ENCODE measurements at places on chromosomes 11 and 22.
A peak's percentile ranks its signal among the peaks of the same experiment; 100 is the strongest.

DNA sequence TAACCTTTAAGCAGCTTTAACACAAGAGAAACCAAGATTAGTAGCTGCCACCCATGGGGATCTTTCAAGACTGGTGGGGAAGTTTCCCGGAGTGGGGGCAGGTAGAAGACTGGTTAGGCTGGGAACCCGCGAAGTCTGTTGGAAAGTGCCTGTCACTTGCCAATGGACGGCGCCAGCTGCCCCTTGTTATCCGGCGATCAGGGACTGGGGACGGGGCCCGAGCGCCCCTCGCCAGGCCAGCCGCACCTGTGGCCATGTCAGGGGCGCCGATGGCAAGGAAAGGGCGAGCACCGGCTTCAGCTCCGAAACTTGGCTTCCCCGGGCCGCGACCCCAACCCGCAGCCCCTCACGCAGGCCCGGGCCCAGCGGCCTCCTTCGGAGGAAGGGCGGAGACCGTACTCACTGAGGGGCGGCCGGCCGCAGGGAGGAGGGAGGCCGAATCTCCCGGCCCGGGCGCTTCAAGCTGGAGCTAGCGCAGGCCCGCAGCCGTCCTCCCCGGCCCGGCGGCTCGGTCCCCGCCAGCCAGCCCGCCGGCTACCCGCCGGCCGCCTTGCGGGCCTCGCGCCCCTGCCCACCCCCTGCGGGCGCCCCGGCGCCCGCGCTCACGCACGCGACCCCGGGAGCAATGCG, 539 bp downstream of the EIF4ENIF1 start:
- DNase-seq, result peak; percentile 6

- DNase-seq, result no peak
These were observed 9.4 kb downstream of the C11orf91 start for GRCh38 chr11:33691066-33691864.

DNA sequence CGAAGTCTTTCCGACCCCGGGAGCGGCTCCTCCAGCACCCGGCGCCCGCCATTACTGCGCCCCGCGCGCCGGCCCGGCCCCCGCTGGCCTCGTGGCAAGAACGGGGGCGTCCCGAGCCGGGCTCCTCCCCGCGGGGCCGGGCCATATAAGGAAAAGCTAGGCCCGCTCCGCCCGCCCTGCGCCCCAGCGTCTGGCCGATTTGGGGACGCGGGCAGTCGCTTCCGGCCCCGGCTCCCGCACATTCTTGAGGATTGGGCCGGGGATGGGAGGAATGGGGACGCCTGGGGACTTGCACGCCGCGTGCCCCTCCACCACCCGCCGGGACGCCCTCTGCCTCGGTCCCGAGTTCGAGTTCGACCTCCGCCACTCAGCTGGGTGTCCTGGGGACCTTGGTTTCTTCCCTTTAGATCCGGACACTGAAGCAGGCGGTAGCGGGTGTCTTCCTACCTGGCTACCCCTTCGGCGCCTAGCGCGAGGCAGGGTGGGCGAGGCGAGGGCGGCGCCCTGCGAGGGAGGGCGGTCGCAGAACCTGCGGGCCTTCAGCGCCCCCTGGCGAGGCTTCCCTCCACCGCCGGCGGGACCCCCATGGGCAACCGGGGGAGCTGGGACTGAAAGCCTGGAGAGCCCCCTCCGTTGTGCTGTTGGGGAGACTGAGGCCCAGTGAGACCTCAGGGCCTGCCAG, 3.8 kb downstream of the SMTN start:
- peak; percentile 69 for DNase-seq

GRCh38 chr11:43145653-43146052, 166.1 kb upstream of the API5 start:
- no peak for DNase-seq

DNA sequence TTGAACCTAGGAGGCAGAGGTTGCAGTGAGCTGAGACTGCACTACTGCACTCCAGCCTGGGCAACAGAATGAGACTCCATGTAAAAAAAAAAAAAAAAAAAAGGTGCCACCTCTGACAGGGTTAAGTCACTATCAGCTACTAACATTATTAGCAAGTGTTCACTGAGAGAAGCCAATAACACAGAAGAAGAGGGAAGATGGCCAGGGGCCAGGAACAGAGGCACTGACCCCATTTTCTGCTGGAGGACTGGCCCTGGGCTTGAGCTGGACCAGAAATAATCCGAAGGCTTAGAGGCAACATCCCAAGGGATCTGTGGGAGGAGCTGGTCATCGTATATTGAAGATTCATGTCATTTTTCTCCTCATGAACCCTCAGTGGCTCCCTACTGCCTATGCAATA, 5.0 kb downstream of the SLC5A1 start:
- DNase-seq, result no peak

GRCh38 chr11:257766-258493, 20.3 kb upstream of the NLRP6 start:
- no peak for DNase-seq

DNA sequence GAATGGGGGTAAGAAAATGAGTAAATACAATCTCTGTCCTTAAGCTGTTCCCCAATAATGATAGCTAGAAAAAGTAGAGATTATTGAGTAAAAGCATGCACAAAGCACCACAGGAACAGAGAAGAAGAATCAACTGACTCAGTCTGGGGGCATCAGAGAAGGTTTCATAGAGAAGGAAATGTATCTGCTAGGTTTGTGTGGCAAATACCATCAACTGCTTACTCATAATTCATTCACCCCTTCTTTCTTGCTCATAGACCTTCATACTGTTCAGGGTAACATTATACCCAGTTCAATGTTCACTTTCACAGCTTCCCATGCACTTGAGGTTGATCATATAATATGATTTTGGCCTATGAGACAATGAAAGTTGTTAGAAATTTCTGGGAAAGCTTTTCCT, 85.2 kb upstream of the SCUBE2 start:
- DNase-seq, result no peak

DNA sequence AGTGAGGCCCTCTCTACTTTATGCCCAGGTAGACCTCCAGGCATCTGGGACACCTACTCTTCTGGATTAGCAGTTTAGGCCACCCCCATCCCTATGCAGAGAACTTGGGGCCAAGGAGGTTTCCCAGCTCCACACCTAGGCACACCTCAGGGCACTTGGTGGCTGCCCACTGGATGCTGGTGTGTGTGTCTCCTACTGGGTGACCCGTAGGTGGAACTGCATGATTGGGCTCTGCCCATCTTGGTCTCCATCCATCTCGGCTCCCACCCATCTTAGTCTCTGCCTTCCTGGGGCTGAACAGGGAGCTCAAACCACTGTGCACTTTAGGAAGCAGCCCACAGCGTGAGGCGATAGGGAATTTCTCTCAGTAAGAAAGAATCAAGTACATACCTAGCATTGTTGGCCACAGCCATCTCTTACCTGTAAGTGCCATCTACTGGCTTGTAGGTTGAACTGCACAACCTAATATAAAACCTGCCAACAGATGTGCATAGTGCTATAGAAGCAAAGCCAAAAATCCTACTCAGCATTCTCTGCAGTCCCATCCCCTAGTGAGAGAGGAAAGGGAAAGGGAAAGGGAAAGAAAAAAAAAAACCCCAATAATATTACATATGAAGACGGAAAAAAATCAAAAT, 61.6 kb upstream of the PTPN5 start:
- no peak for DNase-seq

DNA sequence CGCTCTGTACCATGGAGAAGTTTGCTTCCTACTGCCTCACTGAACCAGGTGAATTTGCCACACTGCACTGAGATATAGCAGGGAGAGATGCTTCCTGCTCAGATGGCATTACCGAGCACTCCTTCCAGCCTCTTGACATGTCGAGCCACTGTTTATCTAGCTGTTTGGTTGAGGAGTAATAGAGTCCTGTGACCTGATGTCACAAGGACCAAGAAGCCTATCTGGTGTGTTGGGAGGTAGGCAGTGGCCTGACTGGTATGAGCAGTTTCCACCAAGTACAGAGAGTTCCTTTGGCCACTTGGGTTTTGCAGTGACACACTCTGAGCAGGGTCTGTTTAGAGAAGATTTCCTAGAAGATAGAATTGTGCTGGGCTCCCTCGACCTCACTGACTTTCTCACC, 5.2 kb downstream of the ACAD8 start:
- DNase-seq, result no peak

DNA sequence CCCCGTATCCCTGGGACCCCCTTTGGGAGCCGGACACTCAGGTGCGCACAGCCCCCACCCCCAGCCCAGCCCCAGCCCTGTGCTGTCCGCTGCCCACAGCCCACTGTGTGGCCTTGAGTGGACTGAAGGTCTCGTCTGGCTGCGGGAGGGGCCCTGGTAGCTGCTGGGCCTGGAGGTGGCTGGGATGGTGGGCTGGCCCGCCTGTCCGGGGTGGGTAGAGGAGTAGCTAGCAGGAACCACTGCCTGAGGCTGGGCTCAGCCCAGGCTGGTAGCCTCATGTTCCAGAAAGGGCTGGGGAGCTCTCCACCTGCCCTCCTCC, 4.6 kb upstream of the MUC6 start:
- no peak for DNase-seq

GRCh38 chr11:86181379-86181778, 63.2 kb upstream of the EED start:
- DNase-seq, result no peak

- DNase-seq, result no peak
These were observed 1.5 kb downstream of the BCR start for GRCh38 chr22:23181721-23182308.

DNA sequence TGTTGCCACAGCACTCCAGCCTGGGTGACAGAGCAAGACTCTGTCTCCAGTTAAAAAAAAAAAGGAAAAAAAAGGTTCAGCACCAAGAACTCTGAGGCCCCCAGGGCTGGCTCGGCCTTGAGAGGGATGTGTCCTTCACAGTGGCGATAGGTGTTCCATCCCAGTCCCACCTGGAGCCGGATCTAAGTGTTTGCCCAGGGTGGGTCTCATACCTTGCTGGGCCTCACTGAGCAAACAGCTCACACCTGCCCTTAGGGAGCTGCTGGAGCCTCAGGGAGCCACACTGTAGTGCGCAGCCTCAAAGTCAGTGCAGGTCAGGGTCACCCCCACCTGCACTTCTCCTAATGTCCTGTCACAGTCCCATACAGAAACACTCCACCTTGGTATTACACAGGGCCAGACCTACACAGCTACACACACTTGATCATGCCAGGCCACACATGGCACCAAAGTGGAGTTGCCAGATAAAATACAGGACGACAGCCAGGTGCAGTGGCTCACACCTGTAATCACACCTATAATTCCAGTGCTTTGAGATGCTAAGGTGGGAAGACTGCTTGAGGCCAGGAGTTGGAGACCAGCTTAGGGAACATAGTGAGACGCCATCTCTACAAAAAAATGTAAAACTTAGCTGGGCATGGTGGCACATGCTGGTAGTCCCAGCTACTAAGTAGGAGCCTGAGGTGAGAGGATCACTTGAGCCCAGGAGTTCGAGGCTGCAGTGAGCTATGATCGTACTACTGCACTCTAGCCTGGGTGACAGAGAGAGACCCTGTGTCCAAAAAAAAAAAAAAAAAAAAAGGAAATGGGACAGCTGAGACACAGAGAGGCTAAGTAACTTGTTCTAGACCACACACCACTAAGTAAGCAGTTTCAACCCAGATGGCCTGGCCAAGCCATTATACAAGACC, 7.3 kb downstream of the STARD10 start:
- no peak for DNase-seq

DNA sequence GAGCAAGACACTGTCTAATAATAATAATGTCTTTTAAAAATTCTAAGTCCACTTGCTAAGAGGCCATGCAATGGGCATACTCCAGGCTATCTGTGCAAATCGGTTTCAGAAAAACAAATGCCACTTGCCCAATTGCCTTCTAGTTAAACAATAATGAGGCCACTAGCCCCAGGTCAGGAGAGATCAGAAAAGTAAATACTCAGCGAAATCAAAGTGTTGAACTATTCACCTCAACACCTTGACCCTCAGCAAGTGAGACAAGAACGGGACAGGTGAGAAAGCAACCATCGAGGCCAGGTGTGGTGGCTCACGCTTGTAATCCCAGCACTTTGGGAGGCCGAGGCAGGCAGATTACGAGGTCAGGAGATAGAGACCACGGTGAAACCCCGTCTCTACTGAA, 72.3 kb upstream of the SYN3 start:
- DNase-seq, result no peak

DNA sequence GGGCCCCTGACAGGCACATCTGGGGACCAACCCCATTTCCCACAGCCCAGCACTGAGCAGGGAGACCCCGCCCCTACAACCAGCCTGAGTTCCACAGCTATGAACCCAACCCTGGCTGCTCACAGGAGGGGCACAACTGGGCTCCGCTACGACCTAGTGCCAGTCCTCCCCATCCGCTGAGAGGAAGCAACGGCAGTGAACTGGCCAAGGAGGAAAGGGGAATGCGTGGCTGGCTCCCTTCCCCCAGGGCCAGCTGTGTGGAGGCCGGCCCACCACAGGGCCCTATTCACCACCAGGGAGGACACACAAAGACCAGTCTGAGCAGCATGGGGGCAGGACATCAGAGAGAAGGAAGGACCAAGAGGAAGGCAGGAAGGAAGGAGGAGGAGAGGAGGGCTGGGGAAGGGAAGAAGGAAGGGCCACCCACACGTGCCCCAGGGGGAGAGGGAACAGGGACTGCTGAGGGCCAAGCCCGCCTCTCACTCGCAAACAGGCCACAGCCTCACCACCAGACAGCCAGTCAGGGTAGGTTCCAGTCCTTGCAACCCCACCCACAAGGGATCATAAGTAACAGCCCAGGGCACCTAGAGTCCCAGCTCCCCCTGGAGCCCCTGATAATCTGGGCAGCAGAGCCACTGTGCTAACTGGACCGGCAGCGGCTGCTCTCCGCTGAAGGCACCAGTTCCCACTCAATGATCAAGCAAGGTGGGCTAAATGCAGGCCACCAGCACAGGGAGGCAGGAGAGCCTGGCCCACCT, 8.5 kb upstream of the GAL3ST1 start:
- no peak for DNase-seq

GRCh38 chr11:111408789-111409727, 30.0 kb upstream of the POU2AF1 start:
- DNase-seq, result no peak

- no peak for DNase-seq
These were observed 107.7 kb downstream of the EHF start for GRCh38 chr11:34728609-34729008.

DNA sequence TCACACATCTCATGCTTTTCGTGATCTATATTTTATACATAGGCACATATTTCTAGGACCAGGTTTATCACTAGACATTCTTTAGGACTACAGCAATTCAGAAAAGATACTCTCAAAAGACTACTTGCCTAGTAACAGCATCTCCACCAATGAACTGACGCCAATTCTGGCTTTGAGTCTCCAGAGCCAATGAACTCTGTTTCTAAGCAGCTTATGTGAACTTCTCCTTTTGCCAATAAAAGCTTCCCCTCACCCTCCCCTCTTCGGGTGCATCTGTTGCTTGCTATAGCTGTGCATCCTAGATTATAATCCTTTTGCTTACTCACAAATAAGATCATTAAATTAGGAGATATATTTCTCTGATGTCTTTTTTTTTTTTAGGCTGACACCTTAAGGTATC, 11.4 kb upstream of the ANKK1 start:
- DNase-seq, result no peak

DNA sequence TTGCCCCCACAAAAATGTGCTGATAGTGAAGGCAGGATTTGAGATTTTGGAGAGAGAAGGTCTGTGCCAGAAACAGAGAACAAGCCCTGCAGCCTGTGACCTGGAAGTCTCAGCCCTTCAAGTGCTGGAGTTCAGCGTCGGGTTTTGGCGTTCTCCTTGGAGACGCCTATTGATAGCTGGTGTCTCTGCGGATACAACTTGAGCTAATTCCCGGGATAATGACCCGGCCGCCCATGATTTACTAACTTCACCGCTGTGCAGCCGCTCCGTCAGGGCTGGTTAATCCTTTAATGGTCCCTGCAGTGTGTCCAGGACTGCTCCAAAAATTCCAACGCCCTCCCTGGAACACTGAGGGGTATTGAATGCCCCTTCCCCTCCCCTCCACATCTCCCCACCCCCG, 76.6 kb downstream of the WT1 start:
- no peak for DNase-seq
